Pons (tissue), 1 donor: ENCODE measurements at places on chromosomes 11 and 22.

- no peak for DNase-seq
Observed at GRCh38 chr11:2383852-2384804, 7.0 kb downstream of the CD81 start.

DNA sequence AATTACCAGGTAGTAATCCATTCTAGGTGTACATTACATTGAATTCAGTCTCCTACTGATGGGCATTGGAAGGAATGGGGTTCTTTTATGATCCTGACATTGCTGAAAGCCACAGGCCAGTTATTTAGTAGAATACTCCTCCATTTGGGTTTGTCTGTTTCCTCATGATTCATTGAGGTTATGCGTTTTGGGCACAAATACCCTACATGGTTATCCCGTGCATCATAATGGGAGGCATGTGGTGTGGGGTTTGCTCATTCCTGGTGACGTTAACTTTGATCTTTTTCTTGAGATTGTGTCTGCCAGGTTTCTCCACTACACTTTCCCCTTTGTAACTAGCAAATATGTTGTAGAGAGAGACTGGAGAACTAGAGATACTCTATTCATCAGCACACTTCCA is 5.5 kb downstream of the FOLR3 start:
- no peak for DNase-seq

- peak; percentile 11 for DNase-seq
Observed at GRCh38 chr22:38758276-38758945, 2.6 kb upstream of the SUN2 start.

- DNase-seq = no peak
Observed at GRCh38 chr22:33051960-33052839, 6.0 kb downstream of the SYN3 start.

DNA sequence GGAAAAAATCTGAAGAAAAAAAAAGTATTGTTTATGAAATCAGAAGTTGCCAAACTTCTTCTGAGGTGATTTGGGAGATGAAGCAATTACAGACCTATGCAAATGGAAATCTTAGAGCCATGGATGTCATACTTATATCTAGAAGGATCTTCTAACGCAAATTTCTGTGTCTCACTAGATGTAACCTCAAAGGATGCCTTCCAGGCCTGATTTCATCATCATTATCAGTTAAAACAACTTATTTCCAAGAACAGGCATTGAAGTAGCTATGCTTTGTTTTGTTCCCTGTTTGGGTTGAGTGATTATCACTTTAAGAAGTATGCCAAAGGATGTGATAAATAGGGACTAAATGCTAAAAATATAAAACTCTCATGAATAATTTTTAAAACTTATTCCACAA is 43.9 kb upstream of the ANGPTL5 start:
- DNase-seq = no peak

DNA sequence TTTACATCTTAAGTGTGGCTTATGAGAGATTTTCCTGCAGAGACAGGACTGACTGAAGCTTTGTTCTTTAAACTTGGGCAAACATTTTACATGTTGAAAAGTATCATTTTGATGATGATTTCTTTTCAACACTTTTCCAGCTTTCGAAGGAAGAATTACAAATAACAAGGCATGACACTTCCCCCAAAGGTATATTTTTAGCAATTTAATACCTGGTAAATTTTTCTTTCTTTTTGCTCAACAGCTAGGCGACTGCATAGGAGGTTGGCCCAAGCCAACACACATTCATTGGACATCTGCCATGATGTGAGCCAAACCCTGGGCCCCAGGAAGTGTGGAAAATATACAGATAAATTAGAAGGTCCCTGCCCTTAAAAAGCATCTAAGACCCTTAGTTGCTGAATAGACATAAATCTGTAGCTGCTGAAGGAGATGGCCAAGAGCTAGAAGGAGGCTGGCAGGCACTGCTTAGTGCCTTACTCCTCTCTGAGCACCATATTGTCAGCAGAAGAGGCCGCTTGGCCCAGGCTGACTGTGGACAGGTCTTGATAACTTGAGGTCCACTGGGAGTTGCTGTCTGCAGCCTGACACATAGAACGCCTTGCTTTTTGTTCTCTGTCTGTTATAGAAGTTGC is 53.3 kb upstream of the CD44 start:
- no peak for DNase-seq

- no peak for DNase-seq
Observed at GRCh38 chr22:45602824-45603595, 68.6 kb upstream of the ATXN10 start.

GRCh38 chr11:128765571-128766549 is 72.0 kb downstream of the FLI1 start:
- no peak for DNase-seq

DNA sequence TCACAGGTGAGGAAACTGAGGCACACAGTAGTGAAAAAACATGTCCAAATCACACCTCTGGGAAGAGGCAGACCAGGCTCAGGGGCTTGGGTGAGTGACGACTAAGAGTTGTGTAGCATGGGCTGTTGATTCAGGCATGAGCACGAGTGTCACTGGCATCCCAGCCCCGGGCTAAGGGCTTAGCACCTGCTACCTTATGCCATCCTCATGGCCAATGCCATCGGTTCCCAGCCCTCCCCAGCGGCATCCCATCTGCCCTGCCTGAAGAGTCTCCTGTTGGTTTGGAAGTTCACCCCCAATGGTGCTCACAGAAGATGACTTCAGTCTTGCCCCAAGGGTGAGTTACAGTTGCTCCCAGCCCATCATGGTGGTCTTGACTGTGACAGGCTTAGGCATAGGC is 22.4 kb downstream of the MB start:
- DNase-seq = no peak

GRCh38 chr22:40215266-40215665 is 37.5 kb downstream of the TNRC6B start:
- DNase-seq = peak; percentile 45

- no peak for DNase-seq
Observed at GRCh38 chr11:69295079-69295994, 1.4 kb downstream of the MYEOV start.

DNA sequence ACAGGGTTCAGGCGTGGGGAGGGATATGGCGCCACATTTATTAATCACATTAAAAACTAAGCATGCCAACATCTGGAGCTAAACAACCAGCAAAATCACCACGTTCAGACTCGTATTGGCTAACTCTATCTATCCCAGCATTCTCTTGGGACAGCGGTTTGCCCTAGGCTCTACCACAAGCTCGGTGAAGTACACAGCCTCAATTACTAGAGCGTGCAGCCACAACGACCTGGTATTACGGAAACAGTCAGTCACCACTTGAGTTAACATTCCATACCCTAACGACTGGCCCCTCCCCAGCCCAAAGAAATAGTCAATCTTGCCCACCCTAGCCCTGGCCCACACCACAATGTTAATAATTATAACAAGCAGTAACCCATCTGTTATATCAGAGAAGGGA is 32.1 kb downstream of the APOL5 start:
- DNase-seq = no peak

GRCh38 chr11:45817191-45817590 is 12.2 kb downstream of the SLC35C1 start:
- DNase-seq = no peak

DNA sequence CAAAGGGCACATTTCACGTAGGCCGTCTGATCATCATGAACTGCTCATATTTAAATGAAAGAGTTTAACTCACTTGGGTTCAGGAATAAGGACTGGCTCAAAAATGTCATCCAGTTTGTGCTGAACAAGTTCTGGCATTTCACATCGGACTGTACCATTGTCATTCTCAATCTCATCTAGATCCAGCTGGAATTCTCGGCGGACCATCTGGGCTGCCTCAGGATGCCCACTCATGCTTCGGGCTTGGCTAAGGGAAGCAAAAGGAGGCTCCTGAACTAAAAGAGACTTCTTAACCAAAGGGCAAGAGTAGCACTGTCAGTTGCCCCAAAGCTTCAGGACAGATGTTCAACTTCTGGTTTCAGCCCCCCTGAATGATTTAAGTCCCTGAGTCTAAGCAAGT is 40.2 kb downstream of the F2 start:
- DNase-seq = no peak

GRCh38 chr11:26227301-26227746 is 104.6 kb upstream of the ANO3 start:
- DNase-seq = peak; percentile 70

DNA sequence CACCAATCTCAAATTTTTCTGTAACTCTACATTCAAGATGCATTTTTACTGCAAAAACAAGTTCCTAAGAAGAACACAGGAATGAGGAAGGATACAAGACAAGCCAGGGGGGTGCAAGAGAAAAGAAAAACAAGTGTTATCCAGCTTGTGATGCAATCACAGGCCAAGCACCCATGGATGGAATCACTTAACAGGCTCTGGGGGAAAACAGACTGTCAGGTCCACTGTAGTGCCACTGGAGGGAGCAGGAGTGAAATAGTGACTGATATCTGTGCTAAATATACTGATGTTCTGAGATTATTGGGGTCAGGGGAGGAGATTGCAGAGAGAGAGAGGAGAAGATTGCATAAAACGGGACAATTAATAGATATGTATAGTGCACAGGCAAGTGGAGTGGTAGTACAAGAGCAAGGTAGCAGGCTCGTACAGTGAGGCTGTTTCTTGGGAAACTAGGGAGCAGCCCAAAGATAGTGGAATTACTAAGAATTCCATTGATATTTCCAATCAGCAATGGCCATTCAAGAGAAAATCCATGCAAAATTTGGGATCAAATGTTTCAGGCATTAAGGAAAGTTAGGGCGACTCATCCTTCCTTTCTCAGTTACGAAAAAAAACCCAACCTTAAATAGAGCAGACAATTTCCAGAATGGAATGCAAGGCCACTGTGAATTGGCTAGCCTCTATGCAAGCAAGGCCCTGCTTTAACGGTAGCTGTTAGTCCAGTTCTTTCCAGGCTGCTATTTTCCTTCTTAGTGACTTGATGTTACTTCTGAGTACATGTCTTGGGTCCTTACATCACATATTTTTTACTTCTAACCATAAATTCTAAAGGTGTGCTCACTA is 52.2 kb upstream of the CEP126 start:
- peak; percentile 33 for DNase-seq

GRCh38 chr11:72305891-72306585 is 62.1 kb upstream of the PHOX2A start:
- DNase-seq = peak; percentile 34

DNA sequence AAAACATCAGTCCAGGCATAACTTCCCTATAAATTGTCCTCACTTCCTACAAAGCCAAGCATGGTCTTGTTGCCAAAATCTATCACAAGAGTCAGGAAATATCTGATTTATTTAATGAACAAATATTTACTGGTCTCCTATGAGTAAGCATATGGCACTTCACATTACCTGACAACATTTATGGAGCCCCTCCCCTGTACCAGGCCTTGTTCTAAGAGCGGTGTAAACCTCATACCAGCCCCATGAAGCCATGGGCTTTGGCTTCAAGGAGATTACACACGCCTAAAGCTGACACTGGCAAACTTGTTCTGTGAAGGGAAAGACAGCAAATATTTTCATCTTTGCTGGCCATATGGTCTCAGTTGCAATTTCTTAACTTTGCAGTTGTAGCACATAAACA is 43.0 kb upstream of the EIF3D start:
- no peak for DNase-seq

DNA sequence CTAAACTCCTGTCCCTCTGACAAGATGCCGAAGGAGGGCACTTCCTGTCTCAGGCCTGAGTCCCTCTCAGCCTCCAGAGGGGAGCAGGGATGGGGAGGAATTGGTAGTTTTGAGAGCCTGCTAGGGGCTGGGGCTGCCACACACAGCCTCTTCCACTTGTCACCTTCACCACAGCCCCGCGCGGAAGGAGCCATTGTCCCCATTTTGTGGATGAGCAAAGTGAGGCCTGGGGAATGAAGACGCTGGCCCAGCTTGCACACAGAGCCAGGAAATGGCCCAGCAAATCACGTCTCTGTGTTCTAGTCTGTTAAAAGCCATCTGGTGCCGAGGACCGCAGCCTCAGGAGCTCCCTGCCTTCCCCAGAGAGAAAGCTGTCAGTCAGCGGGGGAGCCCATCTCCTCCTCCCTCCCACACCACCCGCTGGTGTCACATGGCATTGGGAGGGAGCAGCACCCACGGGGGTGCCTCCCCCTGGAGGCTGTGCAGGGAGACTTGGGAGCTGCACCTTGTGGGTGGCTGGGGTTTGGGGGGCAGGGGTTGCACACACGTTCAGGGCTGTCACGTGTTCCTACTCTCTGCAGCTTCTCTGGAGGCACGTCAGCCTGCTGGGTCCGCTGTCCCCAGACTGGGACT is 34.6 kb downstream of the RASD2 start:
- no peak for DNase-seq

DNA sequence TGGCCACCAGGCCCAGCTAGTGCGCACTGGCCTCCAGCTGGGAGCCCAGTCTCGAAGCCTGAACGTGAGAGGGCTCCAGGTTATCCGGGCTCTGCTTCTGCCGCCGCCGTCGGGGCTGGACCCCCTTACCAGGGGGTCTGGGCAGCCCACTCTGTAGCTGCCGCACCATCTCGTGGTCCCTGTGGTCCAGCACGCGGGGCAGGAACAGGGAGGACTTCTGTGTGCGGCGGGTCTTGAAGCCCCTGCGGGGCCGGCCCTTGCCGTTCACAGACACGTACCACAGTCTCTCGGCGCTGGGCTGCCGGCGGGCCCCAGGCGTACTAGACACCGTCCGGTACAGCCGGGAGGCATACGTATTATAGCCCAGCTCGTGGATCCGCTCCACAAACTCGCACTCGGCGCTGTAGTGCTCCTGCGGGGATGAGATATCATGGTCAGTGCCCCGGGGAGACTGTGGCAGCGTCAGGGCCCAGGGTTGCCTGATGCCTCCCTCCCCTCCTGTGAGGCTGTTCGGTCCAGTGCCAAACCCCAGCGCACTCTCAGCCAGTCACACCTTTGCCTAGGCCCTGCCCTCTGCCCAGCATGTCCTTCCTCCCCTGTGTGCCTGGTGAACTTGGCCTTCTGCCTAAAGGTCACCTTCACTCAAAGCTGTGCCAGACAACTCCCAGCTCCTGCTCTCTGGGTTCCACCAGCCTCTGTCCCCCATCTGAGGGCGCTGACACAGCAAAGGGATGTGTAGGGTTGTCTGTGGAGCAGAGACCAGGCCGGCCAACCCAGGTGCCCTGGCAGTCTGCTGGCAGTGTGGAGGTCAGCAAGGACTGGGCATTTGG is 8.7 kb downstream of the FGF3 start:
- DNase-seq = no peak

- no peak for DNase-seq
Observed at GRCh38 chr11:1785749-1786413, 22.2 kb upstream of the CTSD start.

- DNase-seq = no peak
Observed at GRCh38 chr11:133660202-133660568, 127.9 kb upstream of the OPCML start.

DNA sequence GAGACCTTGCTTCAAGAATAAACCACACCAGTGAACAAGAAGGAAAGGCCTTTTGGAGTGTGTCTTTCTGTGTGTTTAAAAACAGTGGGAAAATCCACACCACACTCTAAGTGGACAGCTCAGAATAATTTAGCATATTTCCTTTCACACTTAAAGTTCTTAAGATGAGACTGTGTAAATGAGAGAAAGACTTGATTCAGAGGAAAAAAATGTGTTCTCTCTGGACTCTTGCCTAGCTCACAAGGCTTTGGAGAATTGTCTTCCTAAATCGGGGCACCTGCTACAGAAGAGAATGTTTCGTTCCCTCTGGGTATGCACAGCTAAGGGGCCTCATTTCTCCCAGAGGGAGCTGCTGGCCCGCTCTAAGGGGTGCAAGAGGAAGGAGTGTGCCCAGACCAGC is 28.4 kb upstream of the CRTAM start:
- DNase-seq = no peak
